Nephron progenitor cell (in vitro differentiated cells): ENCODE measurements at places on chromosomes 3 and 15.

GRCh38 chr3:188760408-188760807 lies 411.4 kb upstream of the TPRG1 start:
- DNase-seq: no peak

DNA sequence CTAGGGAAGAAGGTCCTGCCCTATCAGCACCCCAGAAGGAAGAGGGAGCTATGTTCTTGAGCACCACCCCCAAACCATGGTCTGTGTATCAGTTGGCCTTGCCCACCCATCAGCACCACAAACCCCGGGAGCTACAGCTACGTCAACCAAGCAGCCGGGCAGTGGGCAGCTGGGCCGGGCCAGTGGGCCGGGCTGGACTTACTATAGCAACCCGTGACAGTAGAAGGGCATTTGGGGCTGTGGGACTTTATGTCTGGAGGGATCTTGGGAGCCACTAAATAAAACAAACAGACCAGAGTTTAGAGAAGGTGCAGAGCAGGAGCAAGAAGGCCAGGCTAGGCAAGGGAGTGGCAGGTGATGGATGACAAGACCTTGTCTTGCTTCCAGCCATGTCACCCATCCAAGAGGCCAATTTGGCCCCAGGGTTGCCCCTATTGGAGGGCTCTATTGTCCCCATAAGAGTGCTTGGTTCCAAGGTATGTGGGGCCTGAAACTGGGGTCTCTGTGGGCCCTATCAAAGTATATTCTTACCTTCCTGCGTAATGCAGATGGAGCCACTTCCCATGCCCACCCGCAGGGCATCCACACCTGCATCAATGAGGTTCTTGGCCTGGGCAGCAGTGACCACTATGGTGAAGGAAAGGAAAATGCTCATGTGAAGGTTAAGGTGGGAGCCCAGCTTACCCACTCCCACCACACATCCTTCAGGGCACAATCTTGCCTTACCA lies 3.2 kb downstream of the IMPDH2 start:
- no peak for DNase-seq

- no peak for DNase-seq
These were observed 2.7 kb upstream of the HEG1 start for GRCh38 chr3:125058529-125058928.

DNA sequence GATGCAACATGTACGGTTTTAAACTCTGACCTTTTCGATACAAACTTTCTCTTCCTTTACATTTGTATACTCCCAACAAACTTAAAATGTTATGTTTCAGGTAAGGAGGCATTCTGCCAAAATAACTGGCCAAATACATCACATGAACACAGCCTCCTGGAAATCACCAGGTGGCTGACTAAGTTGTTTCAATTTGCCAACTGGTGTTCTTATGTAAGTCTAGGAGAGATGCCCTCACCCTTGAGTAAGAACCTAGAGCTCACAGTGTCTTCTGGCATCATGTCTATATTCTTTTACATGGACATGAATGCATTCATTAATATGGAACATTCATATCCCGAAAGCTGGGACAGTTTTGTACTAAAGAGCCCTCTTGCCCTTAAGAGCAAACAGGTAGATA lies 341.1 kb upstream of the NR2F2 start:
- DNase-seq: no peak

DNA sequence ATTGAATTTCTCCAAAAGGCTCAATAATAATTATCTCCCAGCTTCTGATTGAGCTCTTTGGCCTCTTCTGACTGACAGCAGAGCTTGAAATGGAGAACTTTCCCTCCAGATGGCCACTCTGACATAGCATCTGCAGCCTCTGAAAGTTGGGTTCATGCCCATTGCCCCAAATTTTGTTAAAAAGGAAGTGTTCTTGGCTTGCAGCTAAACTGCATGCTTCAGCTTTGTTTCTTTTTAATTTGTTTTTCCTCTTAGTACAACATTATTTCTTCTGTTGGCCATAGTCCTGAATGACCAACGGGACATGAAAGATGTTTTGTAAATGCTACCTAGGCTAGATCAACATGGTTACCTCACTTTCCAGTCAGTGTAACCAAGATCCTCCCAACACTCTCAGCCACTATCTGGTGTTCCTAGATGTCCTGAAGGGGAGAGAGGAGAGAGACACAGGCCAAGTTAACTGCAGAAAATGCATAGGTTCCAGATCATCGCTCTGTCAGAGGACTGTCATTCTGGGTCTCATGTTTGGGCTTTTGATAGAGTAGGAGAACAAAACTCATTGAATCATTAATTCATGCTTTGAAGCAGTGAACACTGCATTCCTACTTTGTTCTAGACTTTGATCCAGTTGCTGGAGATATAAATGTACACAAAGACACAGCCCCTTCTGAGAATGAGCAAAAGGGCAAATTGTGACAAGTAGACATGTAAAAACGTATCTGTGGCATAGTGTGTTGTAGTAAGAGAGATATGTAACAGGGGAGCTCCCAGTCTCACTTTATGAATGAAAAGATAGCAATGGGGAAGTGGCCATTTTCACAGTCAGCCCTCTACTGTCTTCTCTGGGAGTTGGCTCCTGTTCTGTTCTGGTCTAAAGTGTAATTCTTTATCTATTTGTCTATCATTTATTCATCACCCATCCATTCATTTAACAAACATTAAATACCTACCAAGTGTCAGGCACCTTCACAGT lies 156.2 kb downstream of the ZNF621 start:
- no peak for DNase-seq

GRCh38 chr3:176663837-176664831 lies 533.1 kb downstream of the TBL1XR1 start:
- no peak for DNase-seq

GRCh38 chr3:72143322-72143721 lies 358.4 kb upstream of the PROK2 start:
- DNase-seq: no peak

GRCh38 chr3:23650371-23651140 lies 155.2 kb upstream of the UBE2E1 start:
- DNase-seq: no peak

DNA sequence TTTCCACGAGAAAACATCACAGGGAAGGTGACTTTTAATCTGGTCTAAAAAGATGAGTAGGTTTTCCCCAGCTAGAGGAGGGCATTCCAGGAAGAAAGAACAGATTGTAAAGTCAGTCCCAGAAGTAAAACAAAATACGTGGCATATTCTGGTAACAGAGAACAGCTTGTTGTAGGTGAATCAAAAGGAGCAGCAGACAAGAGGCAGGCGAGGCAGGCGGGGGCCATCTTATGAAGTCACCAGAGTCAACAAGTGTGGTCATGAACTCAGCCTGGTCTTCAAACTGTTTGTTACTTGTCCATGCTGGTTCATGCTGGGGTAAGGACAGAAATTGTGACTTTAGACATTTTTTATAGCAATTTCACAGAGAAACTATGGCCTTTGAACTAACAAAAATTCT lies 4.0 kb upstream of the POPDC2 start:
- no peak for DNase-seq

GRCh38 chr3:69162308-69162980 lies 40.0 kb upstream of the LMOD3 start:
- no peak for DNase-seq

DNA sequence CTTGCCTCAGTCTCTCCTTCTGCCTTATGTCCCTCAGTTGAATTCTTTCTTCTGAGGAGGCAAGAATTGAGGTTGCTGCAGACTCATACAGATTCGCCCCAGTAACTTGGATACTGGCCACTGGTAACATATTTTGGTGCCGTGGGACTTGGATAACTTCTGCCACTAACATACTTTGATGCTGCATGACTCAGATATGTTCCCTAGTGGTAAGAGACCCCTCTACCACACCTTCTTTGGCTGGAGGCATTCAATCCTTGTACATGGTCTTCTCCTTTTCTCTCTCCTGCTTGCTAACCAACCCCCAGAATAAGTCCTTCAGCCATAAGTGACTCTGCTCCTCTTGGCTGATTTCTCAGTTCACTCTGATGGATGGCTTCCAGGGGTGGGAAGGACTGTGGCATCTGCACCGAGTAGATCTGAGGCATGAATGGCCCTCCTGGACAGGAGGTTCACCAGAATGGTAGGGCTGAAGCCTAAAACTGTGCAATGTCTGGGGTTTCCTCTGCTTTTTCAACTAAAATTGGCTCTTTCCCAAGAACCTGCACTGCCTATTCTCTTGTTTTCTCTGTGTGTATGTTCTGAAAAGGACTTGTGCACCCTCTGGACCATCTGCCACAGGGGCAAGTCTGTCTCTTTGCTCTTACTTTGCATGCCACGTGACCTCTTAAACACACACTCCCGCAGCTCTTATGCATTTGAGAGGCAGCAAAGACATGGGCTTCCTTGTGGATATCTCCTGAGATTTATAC lies 55.5 kb upstream of the FSTL1 start:
- DNase-seq: no peak

- no peak for DNase-seq
These were observed 222.8 kb downstream of the FOXP1 start for GRCh38 chr3:71360764-71361163.

DNA sequence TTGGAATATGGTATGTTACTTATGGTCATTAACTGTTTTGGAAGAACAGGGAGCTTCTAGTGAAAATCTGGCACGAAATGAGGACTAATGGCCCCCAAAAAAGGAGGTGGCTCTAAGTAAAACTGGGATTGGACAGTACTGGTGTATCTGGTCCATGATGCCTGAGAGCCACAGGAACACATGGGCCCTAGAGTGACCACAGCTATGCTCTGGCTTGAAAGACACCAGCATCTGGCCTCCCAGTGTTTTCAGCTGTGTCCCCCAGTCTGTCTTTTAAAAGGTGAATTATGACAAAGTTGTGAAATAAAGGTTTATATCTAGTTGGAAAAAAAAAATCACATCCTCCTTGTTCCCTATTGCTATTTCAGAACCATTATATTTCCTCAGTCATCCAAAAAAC lies 64.5 kb downstream of the GSK3B start:
- DNase-seq: no peak

DNA sequence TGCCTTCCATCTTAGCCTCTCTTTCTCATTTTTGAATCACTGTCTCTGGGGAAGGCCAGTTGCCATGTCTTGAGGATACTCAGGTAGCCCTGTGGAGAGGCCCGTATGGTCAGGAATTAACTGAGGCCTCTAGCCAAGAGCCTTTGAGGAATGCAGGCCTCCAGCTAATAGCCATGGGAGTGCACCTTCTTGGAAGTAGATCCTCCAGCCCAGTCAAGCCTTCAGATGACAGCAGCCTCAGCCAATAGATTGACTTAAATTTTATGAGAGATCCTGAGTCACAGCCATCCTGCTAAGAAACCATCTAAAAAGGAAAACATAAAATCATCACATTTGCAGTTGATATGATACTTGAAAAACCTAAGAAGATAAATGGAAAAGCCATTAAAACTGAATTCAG lies 112.5 kb upstream of the BNIP2 start:
- DNase-seq: no peak

DNA sequence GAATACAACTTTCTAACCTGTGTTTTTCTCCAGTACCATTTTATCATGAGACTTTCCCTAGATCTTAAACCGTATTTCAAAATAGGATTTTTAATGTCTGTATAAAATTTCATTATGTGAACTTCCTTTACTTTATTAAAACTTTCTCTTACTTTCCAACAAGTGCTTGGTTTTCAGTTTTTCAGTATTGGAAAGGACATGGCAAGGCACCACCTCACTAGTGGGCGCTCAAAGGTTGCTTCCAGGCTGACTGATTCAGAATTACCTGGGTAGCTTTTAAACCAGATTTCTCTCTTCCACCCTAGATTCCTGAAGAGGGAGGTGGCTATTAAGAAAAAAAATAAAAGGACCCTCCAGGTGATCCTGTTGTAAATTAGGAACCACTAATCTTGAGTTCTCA lies 236.6 kb downstream of the SOX2 start:
- no peak for DNase-seq

GRCh38 chr3:10998542-10998941 lies 6.0 kb downstream of the SLC6A1 start:
- no peak for DNase-seq

- DNase-seq: no peak
These were observed 508.2 kb upstream of the TGFBR2 start for GRCh38 chr3:30098243-30098642.

DNA sequence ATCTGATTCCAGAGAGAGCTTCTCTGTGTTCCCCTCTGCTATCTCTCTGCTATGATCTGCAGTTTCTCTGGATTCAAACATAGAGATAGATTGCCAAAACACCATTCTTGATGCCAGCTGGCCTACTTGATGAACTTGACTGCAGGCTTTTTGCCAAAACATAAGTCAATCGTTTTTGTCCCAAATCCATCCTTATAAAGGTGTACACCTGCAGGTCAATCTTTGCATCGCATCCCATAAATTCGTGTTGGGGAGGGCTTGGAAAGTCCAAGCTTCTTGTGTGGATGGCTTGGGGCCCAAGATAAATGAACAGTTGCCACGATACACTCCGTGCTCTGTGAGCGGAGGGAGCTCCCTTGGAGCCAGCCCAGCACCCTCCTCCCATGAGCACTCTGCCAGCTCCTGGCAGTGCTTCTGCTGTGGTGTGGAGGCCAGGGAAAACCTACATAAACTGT lies 2.7 kb downstream of the CERS3 start:
- DNase-seq: no peak

GRCh38 chr3:24605511-24606028 lies 110.9 kb upstream of the THRB start:
- DNase-seq: no peak

- no peak for DNase-seq
These were observed 239.7 kb downstream of the UBE2E2 start for GRCh38 chr3:23442598-23443383.

DNA sequence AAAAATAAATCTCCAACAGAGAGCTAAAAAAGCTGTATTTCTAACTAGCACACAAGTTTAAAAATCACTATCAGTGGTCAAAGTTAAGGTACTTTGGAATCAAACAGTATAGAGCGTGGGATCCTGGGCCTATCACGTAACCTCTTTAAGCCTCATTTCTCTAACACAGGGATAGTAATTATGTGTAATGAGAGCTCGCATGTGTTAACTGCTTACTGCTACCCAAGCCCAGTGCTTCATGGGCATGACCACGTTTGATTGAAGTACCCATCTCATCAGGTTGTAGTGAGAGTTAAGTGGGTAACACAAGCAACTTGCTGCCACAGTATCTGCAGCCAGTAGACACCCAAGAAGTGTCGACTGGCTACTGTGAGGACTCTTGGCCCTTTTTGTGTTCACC lies 28.2 kb upstream of the NOX5 start:
- DNase-seq: no peak

GRCh38 chr3:192382861-192383260 lies 344.5 kb downstream of the FGF12 start:
- no peak for DNase-seq

- DNase-seq: no peak
These were observed 1.7 kb downstream of the SLCO3A1 start for GRCh38 chr15:91855241-91855640.
